Skeletal muscle tissue (tissue), 5 donors: ENCODE measurements at places on chromosomes 2 and 18. TPM values are rescaled to one million over a fixed set of nuclear protein-coding genes. Genes with fewer than 3 reads are reported as not detected.

Gene B3GNT7
- 0.52 TPM for total RNA-seq

Gene PDE1A
- 9.9 TPM for total RNA-seq

Gene ERBB4
- 9.9 TPM for total RNA-seq

Gene CYP20A1
- 30.8 TPM for total RNA-seq

Gene TTR
- not detected for total RNA-seq
